ENCODE measurements at places on chromosomes 13 and 19.

DNA sequence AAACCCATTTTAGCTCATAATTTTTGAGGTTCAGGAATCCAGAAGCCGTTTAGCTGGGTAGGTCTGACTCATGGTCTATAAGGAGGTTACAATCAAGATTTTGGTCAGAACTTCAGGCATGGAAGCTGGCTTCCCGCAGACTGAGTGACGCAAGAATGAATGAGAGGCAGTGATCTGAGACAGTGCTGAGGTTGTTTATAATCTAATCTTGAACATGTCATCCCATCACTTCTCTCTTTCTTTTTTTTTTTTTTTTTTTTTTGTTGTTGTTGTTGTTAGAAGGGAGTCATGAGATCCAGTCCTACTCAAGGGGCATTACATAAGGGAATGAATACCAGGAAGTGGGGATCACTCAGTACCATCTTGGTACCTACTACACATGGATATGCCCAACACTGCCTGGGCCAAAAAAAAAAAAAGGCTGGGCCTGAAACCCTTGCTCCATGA, 217.4 kb downstream of the DLEU7 start:
- no peaks in the 10 kb centered on the region for H3K27me3 ChIP-seq
- no peaks in the 10 kb centered on the region for H3K36me3 ChIP-seq
- no peak for DNase-seq
- no peak overlapping the region for H3K4me3 ChIP-seq

GRCh38 chr19:1865172-1866010, 2.0 kb upstream of the KLF16 start:
- no peak for DNase-seq
- no peaks in the 10 kb centered on the region for H3K36me3 ChIP-seq
- peaks cover 35% of the 10 kb centered on the region for H3K4me1 ChIP-seq
- H3K27ac ChIP-seq, result peak overlapping the region; percentile 95
- peak overlapping the region; percentile 96 for H3K4me3 ChIP-seq
- no peaks in the 10 kb centered on the region for H3K27me3 ChIP-seq

- peaks cover 71% of the 10 kb centered on the region for H3K27me3 ChIP-seq
- no peaks in the 10 kb centered on the region for H3K36me3 ChIP-seq
- H3K27ac ChIP-seq, result no peak overlapping the region
- no peak for DNase-seq
- H3K4me1 ChIP-seq, result no peaks in the 10 kb centered on the region
Observed at GRCh38 chr19:43316591-43317319, 36.7 kb upstream of the CD177 start.

DNA sequence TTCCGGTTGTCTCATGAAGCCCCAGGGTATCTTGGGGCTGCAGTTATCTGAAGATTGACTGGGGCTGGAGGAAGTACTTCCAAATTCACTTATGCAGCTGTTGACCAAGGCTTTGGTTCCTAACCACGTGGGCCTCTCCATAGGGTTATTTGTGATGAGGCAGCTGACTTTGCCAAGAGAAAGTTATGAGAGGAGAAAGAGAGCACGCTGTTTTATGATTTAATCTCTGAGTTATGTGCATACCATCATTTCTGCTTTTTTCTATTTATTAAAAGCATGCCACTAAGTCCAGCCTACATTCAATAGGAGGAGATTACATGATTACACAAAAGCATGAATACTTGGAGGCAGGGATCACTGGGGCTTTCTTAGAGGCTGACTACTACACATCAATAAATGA, 215.5 kb downstream of the NHLRC3 start:
- H3K4me1 ChIP-seq, result peaks cover 60% of the 10 kb centered on the region
- H3K27ac ChIP-seq, result peak overlapping the region; percentile 79
- H3K36me3 ChIP-seq, result no peaks in the 10 kb centered on the region
- H3K4me3 ChIP-seq, result no peak overlapping the region
- DNase-seq, result no peak
- H3K27me3 ChIP-seq, result no peaks in the 10 kb centered on the region

DNA sequence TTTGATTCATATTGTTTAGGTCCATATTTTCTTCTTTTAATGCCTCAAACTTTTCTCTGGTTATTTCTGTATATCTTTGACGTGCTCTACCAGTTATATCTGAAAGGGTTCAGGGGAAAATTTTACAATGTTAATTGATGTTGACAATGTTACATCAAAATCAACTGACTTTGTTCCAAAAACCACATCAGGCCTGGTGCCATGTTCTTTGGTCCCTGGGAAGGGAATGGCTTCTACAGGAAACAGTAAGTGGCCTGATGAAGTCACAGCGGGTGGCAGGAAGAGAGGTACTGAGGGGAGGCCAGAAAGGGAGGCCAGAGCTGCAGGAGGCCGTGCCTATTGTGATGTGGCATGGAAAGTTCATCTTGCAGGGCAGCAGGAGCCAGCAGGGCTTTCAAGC, 38.2 kb downstream of the CEP89 start:
- H3K36me3 ChIP-seq, result peaks cover 98% of the 10 kb centered on the region
- no peak for DNase-seq
- no peak overlapping the region for H3K4me3 ChIP-seq
- H3K27me3 ChIP-seq, result no peaks in the 10 kb centered on the region
- H3K27ac ChIP-seq, result no peak overlapping the region

GRCh38 chr19:33293255-33294057, 8.9 kb downstream of the CEBPA start:
- H3K36me3 ChIP-seq, result no peaks in the 10 kb centered on the region
- no peak for DNase-seq
- no peaks in the 10 kb centered on the region for H3K4me1 ChIP-seq
- H3K27me3 ChIP-seq, result peaks cover 88% of the 10 kb centered on the region

DNA sequence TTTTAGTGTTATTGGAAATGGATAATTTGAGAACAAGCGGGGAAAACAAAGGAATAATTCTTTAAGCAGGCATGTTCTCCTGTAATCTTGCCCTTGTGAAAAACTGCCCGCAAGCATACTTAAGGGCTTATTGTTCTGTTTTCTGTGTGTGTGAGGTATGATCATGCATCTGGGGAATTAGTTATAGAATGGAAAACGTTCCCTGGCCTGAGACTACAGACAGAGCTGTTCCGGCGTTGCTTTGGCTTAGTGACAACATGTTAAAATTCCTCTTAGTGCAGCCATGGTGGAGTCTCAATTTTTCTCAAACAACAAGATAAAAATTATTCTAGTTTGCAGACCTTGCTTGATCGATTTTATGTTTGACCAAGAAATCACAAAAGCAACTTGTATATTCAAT, 560.2 kb upstream of the SPRY2 start:
- H3K36me3 ChIP-seq, result no peaks in the 10 kb centered on the region
- H3K27me3 ChIP-seq, result no peaks in the 10 kb centered on the region
- DNase-seq, result no peak
- H3K27ac ChIP-seq, result peak overlapping the region; percentile 74
- peak overlapping the region; percentile 4 for H3K4me3 ChIP-seq

All from left ventricle myocardium inferior (tissue), 1 donor.